ENCODE measurements at places on chromosomes 1 and 21.

DNA sequence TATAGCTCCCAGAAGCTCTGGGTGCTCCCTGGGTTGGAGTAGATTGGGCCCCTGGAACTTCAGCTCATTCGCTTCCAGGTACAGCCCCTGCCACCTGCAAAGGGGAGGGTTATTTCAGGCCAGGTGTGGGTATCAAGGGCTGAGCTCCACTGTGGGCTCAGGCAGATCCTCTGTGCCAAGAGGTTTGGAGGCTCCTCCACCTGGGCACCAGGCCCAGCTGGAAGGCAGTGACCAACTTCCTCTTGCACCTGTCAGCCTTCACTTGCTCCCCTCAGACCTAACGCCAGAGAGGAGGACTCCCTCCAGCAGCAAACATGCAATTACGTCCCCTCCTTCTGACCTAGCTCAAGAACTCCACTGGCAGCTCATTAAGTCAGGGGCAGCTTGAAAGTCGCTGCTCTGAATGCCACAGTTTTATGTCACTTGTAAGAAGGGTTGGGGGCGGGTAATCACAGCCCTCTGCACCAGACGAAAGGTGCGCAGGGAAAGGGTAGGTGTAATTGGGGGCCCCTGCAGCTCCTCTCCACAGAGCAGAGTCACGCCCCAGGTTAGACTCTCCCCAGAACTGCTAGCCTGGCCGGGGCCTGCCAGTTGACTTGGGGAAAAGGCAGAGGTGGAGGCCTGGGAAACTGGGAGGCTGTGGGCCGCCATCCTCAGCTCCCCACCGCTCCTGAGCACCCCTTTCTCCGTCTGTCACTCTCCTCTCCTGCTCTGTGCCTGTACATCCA is 125.0 kb upstream of the TMPRSS2 start:
- DNase-seq = peak; percentile 39

GRCh38 chr1:228002792-228003191 is 4.0 kb upstream of the WNT3A start:
- no peak for DNase-seq

DNA sequence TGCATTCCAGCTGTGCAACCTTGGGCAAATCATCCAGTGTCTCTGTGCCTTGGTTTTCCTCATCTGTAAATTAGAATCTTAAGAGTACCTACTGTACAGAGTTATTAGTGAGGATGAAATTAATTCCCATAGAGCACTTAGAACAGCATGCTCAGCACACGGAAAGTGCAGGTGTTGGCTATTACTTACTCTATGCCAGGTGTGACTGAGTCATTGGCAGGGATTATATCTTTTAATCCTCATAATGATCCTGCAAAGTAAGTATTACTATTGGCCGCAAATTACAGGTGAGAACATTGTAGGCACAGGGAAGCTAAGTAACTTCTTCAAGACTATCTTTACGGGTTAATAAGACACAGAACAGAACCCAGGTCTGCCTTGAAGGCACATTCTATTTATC is 6.3 kb upstream of the UBE2U start:
- no peak for DNase-seq

DNA sequence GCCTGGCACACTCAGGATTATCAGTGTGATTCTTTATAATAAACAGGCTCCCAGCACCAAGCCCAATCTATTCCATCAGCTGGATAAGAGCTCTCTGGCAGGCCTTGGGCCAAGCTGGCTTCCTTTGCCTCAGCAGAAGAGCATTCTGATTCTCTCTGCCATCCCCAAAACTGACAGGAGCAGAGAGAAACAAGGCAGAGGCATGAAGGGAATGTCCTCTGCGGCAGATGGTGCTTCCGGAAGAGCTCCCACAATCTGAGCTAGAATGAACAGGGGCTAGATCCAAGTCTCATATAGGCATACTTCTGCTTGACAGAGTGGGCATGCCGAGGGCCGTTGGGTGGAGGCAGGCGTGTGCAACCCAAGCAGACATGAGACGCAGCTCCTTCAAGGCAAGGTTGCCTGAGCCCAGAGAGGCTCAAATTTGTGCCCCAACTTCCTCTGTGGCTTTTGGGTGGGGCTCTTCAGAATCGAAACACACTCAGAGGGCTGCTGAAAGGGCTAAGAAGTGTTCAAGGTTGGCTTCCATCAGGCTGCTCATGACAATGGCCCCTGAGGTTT is 4.0 kb downstream of the CAPN2 start:
- DNase-seq = no peak

DNA sequence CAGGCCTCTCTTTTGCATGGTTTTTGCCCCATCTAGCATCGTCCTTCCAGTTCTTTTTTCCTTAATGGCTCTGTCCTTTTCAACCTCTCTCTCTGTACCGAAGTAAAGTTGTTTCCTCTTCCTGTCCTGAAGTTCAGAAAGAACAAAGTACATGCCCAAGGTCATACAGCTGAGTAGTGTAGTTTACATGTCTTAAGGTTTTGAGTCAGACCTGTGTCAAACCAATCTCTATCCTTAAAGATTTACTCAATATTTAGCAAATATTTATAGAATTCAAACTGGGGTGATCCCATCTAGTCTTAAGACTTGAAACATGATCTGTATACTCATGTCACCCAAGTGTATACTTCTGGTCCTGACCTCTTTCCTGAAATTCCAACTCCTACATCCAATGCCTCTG is 118.7 kb upstream of the SGIP1 start:
- no peak for DNase-seq

DNA sequence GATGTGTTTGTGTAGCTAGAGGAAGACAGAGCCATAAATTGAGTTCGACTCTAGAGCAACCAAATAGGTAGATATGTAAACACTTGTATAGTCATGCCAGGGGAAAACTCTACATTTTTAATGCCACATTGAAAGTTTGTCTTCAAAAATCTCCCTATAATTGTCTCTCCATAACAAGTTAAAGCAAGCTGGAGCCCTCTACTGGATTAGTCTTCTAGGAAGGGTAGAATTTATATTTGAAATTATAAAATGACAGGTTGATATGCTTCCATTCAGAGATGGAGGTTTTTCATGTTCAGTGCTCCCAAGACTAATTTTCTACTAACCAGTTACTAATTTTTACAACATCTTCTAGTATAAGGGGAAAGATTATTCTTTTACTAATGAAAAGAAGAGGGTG is 13.1 kb upstream of the COL24A1 start:
- no peak for DNase-seq

DNA sequence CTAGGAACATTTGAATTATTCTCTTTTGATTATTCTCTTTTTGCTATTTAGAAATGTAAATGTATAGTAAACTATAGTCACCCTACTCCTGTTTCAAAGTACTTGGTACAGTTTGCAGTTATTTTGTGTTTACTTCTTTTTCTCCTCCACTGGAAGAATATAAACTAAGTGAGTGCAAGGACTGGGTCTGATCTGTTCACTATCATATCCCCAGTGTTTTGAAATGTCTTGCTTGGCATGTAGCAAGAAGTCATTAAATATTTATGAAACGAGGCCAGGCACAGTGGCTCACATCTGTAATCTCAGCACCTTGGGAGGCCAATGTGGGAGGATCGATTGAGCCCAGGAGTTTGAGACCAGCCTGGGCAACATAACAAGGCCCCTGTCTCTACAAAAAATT is 35.8 kb upstream of the PODN start:
- DNase-seq = no peak

- no peak for DNase-seq
Observed at GRCh38 chr1:112375701-112376100, 20.3 kb upstream of the CTTNBP2NL start.

- DNase-seq = no peak
Observed at GRCh38 chr1:23895993-23896392, 17.2 kb downstream of the CNR2 start.

DNA sequence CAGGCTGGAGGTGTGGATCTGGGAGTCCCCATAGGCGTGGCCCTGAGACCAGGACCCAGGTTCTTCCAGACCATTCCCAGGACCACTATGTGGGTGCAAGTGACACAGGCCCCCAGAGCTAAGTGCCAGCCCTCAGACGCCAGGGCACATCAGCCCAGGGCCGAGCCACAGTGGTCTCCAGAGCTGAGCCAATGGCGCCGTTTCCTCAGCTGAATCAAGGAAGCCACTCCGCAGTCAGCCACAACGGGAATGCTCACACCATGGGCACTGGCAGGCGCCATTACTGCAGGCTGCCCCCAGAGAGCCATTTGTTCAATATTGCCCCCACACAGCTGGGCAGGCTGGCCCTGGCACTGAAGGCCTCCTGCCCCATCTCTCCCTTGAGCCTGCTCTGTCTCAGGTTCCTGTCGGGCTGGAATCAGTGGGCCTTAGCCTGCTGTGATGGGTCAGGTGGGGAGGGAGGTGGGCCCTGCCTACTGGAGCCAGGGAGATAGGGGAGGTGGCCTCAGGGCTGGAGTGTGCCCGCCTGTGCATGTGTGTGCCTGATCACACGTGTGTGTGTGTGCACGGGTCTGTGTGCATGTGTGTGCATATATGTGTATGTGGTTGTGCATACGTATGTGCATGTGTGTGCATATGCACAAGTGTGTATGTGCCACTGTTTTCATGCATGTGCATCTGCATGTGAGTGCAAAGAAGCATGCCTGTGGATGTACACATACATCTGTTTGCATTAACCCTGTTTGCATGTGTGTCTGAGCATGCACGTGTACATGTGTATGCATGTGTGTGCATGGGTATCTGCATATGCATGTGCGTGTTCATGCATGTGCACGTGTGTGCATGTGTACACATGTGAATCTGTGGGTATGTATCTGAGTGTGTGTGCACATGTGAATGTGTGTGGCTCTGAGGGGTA is 6.1 kb downstream of the GJC2 start:
- DNase-seq = peak; percentile 45

GRCh38 chr1:221724931-221725605 is 16.8 kb downstream of the DUSP10 start:
- DNase-seq = no peak

GRCh38 chr21:45050797-45051489 is 23.4 kb upstream of the ADARB1 start:
- peak; percentile 38 for DNase-seq

DNA sequence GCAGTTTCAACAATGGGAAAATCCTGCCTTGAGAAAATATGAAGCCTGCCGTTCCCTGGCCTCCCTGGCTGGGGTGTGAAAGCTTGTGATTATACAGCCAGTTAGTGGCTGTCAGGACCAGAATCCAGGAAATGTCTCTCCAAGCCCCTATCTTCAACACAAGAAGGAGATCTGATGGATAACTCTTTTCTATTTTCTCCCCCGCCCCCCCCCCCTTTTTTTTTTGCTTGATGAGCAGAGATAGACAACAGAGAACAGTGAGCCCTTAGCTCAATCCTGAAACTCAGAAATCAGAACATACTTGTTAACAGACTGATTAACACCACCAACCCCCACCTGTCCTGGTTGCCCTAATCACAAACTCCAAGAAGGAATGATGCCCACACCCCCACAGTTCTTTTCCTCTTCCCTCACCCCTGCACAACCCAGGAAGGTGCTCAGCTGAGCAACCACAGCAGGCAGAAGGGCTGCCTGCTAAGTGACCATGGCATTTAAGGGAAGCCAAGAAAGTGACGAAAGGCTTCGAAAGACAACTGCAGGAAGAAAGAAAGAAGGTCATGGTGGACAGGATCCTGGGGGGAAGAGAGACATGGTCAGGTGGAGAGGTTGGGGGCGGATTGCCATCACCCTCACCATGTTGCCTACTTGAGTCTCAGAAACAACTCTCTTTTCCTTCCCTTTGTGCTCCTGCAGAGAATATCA is 12.3 kb upstream of the DENND2D start:
- DNase-seq = no peak

- no peak for DNase-seq
Observed at GRCh38 chr1:198326915-198327314, 170.1 kb downstream of the NEK7 start.

GRCh38 chr1:8031176-8031785 is 5.2 kb upstream of the ERRFI1 start:
- peak; percentile 41 for DNase-seq

DNA sequence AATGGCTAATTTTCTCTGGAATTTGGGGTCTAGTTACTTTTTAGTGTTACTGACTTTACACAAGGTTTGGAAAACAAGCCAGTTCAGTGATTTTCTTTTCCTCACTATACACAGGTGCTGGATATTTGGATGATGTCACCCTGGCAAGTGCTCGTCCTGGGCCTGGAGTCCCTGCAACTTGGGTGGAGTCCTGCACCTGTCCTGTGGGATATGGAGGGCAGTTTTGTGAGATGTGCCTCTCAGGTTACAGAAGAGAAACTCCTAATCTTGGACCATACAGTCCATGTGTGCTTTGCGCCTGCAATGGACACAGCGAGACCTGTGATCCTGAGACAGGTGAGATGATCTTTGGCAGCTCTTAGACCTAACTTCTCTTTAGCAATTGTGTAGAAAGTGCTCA is 64.5 kb upstream of the LAMC2 start:
- DNase-seq = no peak

- DNase-seq = no peak
Observed at GRCh38 chr1:33842348-33842747, 21.5 kb upstream of the HMGB4 start.

DNA sequence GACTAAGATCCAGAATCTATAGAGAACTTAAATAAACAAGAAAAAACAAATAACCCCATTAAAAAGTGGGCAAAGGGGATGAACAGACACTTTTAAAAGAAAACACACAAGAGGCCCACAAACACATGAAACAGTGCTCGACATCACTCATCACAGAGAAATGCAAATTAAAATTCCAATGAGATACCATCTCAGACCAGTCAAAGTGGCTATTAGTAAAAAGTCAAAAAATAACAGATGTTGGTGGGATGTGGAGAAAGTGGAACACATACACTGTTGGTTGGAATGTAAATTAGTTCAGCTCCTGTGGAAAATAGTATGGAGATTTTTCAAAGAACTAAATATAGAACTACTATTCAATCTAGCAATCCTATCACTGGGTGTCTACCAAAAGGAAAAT is 143.1 kb downstream of the IFI44 start:
- no peak for DNase-seq

Data from NCI-H69 (cell line).